Stimulated activated CD4-positive, alpha-beta T cell treated with anti-CD3 and anti-CD28 coated beads, TNF-alpha, amount 100 ng/mL, for 1 hour (primary cell): ENCODE measurements at places on chromosomes 7 and 10.

- DNase-seq = no peak
Measured at GRCh38 chr7:12570168-12570533, 369 bp upstream of the SCIN start.

GRCh38 chr7:4136036-4136435, 546.1 kb upstream of the FOXK1 start:
- DNase-seq = no peak

DNA sequence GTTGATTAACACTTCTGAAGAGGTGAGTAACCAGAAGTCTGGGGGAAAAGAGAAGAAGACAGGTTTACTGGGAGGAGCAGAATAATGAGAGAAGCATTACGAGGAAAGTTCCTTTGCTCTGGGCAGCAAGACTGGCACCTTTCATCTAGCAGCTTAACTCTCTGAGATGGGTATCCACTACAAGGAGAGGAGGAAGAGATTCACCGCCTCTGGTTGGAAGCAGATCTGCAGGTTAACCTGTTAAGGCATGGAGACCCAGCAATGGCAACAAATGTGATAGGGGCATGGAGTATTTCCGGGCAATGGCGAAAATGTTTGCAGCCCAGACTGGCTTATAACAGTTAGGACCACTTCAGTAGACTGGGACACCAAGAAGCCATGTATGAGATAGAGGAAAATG, 162.2 kb downstream of the TFEC start:
- no peak for DNase-seq

DNA sequence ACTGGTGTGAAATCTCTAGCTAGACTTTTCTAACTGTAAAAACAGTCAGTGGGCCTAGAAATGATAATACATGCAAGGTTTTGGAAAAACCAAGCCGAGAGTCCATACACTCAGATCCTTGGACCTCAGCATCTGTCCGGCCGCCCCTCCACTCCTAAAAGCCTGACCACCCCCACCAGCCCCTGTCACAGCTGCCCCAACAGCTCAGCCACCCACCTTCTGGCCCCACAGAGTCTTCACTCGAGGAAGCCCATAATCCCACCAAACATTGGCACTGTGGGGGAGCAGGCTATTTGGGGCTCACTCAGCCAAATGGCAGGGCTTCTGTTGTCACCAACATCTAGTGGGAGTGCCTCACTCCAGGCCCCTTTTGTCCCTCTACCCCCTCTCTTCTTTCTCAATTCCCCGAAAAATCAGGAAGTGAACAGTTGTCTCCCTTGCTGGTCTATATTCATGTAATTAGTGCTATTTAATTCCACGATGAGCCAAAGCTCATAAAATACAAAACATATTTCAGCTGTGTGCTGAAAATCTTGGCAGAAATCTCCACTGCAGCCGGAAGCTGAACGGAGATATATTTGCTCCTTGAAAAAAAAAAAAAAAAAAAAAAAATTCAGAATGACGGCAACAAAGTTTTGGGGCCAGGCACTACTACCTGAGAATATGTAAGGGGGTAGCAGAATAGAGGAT, 55.5 kb downstream of the PLXNA4 start:
- DNase-seq = no peak

DNA sequence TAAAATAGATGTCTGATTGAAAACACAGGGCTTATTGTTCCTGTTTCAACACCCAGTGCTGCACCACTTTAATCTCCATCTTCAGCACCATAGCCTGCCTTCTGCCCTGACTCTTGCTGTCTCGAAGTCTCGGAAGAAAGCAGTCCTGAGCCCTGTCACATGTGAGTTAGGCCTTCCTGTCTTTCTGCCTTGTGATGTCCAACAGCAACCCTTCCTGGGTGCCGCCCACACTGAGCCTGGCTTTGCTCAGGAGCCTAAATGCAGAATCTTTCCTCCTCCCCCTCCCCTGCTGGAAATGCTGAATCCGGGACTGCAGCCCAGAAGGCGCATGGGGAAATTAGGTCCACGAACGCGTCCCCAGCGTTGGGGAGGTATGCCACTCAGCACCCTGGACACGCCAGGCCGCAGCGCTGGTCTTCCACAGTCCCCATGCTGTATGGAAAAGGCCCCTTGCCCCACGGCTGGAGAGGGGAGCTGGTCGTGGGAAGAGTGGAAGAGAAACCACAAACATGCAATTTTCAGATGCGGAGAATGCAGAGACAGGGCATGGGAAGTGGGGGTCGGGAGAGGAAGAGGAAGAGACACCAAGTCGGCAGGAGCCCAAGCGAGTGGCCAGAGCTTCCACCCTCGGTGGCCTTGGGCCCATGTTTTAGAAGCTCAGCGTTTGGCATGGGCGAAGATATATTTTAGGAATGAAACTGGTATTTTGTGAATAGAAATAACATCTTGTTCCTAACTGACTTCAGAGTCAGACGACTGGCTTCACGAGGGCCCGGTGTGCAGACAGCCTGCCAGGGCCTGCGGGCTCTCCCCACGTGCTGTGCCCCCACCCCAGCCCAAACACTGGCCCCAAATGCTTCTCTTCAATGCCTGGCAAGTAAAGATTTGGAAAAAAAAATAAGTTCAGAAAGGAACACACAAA, 656.1 kb upstream of the FOXK1 start:
- no peak for DNase-seq

GRCh38 chr7:47576031-47576865, 5.7 kb downstream of the TNS3 start:
- DNase-seq = no peak

GRCh38 chr7:117312593-117313580, 10.0 kb downstream of the WNT2 start:
- no peak for DNase-seq

GRCh38 chr7:142910481-142910880, 23.1 kb downstream of the TRPV5 start:
- DNase-seq = no peak

- DNase-seq = no peak
Measured at GRCh38 chr10:49356944-49357343, 38.9 kb downstream of the DRGX start.

DNA sequence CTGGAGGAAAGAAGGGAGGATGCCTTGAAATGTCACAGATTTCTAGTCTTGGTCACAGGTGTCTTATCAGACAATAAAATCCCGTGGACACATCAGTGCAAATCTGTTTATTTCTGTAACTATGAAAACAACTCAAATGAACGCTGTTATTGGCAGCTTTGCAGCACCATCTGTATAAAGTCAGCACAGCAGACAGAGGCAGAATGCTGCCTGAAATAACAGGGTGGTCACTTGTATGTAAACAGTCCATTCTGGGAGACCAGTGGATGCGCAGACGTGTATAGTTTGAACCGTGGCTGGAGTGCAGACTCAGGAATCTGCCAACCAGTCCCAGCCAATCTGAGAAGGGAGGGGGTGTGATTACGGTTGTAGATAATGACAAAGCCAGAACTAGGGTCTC, 54.8 kb downstream of the SEC23IP start:
- no peak for DNase-seq

- DNase-seq = no peak
Measured at GRCh38 chr7:17380736-17381662, 82.5 kb downstream of the AHR start.

DNA sequence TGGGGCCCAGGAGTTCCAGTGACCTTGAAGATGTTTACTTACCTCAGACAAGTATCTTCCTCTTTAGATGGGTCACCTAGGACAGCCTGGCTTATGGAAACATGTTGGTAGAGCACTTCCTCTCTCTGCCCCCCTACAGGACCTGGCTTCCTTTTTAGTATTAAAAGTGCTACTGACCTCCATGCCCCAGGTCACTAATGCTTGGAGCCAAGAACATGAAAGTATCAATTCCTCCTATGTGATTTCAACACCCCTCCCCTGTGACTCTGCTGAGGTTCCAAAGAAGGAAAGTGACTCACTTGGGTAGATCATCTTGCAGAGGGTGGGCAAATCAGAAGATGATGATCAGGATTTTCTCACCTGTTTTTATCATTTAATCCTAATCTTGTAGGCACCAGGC, 125.3 kb upstream of the CCDC6 start:
- DNase-seq = no peak

- no peak for DNase-seq
Measured at GRCh38 chr10:100146875-100147650, 38.8 kb downstream of the ERLIN1 start.

- DNase-seq = no peak
Measured at GRCh38 chr7:140316165-140316661, 82.1 kb downstream of the SLC37A3 start.

- no peak for DNase-seq
Measured at GRCh38 chr10:117617086-117617485, 74.5 kb downstream of the EMX2 start.

- DNase-seq = no peak
Measured at GRCh38 chr7:148909568-148909967, 25.5 kb upstream of the EZH2 start.

GRCh38 chr7:108226816-108227299, 96.7 kb upstream of the LAMB4 start:
- no peak for DNase-seq

GRCh38 chr7:33698692-33699128, 206.6 kb upstream of the BMPER start:
- no peak for DNase-seq

GRCh38 chr7:34061149-34061548, 155.8 kb downstream of the BMPER start:
- DNase-seq = no peak

- no peak for DNase-seq
Measured at GRCh38 chr10:34730726-34731125, 84.4 kb downstream of the PARD3 start.

GRCh38 chr10:79047875-79048638, 20.7 kb upstream of the ZMIZ1 start:
- no peak for DNase-seq

DNA sequence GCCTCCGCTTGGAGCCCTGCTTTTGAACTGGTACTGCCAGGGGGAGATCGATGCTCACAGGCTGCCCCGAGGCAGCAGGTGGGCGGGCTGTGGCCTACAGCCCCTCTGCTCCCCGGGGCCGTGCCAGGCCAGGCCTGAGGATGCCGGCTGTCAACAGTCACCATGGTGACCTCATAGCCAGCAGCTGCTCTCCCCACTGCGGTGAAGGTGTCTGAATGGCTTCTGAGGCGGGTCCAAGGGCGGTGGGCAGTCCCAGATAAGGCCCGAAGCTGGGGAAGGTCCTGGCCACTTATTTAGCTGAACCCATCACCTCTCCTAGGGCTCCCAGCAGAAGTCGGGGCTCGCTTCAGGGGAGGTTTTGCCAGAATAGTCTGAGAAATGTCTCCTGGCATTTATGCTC, 179.3 kb downstream of the ARHGAP12 start:
- DNase-seq = no peak

DNA sequence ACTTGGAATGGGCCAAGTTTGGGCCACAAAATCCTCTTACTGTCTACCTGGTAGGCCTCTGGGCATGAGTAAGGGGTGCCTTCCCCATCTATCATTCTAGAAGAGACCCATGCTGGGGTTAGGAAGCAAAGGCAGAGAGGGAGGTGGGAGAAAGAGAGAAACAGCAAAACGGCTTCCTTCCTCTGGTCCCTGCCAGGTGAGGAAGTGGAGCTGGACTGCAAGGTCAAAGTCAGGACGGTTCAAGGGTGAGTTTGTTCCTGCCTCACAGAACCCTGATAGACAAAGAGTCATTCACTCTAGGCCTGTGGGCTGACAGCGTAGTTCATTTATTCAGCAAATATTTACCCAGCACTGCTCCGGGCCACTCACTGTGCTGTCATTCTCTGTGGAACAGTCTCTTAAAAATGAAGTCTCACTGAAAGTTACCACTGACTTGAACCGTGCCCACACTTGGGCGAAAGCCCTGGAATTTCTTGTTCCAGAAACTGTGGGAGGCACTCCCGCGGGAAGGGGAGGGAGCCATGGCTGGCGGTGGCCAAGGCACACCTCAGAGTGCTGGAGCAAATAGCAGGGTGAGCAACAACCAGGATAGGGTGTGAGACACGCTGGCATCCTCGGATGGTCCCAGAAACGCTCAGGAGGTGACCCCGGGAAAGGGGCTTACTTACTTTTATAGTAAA, 26.2 kb upstream of the ECHDC3 start:
- DNase-seq = no peak

DNA sequence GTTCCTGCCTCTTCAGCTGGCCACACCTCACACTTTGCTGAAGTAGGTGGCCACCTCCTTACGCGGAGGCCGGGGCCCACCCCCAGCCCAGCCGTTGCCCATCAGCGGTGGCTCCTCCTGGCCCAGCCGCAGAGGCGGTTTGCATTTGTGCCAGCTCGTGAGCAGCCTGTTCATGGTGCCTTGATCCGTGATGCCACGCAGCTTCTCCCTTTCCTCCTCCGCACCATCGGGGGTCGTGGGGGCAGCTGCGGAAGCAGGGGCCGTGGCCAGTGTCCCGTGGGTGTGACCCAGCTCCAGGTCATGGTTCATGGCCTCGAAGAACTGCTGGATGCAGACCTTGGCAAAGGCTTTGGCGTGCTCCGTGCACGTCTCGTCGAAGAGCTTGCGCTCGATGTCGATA, 3.1 kb upstream of the CALHM2 start:
- no peak for DNase-seq

DNA sequence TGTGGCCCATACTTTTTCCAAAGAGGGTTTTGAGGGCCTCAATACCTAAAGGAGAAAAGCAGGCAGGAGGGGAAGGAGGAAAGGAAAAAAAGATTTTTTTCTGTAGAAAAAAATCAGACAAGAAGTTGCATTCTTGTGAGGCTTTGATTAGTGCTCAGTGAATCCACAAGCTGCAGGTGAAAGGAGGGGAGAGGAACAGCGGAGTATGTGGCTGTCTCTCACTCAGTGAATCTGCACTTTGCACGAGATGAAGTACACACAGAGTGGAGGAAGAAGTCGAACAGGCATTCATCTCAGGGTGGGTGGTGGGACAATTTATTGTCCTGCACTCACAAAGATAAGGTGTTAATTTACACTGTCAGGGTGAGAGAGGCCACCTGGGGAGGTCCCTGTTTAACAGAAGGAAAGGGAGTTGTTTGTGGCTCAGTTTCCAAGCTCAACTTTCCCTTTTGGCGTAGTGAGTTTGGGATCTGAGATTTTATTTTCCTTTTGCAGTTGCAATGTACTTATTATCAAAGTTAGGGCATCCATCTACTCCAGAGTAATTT, 49.0 kb upstream of the VIPR2 start:
- no peak for DNase-seq

DNA sequence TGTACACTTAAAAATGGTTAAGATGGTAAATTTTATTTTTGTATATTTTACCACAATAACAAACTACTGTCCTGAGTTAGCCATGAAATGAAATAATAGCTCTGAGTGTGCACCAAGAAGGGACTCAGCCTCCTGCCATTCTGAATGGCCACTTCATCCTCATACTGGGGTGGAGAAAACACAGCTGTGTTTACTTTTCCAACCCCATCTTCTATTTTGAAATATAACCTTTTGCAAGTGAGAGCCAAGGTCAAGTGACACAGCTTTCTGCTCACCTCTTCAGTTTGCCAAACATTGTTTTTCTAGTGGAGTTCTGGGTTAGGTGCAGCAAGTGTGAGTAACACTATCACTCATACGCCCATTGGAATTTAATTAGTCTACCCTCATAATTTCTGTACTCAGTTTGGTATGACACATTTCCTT, 107.4 kb upstream of the GLCCI1 start:
- no peak for DNase-seq

GRCh38 chr7:44541-44896, 147.9 kb upstream of the FAM20C start:
- DNase-seq = no peak

GRCh38 chr10:101273330-101273729, 44.1 kb upstream of the LBX1 start:
- DNase-seq = no peak
